ENCODE measurements at places on chromosomes 3 and 15.
A peak's percentile ranks its signal among the peaks of the same experiment; 100 is the strongest.

GRCh38 chr15:41096178-41096577, 19.9 kb downstream of the INO80 start:
- no peak for DNase-seq

DNA sequence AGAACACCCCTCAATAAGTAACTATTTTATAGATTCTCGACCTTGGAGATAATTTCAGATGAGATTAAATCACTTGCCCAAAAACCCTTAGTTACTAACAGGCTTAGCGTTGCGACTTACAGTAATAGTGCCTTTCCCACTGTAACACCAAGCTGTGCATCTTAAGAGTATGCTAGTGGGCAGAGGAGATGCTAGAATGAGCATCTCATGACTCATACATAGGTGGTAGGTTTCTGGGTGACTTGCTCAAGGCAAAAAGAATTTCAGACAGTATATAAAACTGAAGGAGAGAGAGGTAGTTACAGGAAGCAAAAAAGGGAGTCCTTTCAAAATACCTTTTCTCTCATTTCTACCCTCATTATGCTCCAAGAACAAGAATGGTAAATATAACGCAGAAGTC, 3.9 kb downstream of the KATNBL1 start:
- no peak for DNase-seq

GRCh38 chr3:70757658-70758057, 445.2 kb upstream of the MDFIC2 start:
- DNase-seq, result no peak

DNA sequence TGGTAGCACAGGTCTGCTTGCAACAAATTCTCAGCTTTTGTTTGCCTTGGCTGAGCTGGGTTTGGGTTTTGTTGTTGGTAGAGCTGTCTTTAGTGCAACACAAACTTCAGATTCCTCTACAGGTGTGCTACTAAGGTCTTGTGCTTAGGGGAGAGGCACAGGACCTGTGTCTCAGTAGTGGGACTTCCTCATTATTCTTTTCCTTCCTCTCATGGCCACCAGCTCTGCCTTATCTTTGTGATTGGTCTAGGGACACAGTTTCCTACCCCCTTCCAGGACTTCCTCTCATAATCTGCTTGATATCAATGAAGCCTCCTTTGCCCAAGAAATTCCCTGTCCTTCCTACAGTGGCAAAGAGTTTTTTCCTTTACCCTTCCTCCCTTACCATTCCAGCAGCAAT, 24.9 kb upstream of the DNAAF4 start:
- DNase-seq, result no peak

DNA sequence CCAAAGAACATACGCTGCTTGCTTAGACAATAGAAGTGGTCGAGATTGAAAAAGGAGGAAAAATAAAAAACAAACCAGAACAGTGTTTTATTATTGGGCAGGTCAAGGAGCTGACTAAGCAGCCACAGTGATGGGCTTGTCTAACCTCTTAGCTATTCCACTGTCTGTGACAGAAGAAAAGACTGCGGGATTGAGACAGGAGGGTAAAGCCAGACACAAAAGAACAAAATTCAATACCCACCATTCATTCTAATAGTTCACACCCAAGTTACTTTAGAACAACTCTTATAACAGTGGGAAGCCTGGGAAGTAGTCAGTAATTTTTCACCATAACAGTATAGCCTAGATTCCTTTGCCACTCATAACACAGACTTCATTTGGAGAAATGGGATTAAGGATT, 435.4 kb downstream of the MFSD1 start:
- no peak for DNase-seq

- DNase-seq, result no peak
Observed at GRCh38 chr15:64950888-64951287, 38.8 kb downstream of the SPG21 start.

- no peak for DNase-seq
Observed at GRCh38 chr3:8319935-8320634, 181.5 kb upstream of the LMCD1 start.

GRCh38 chr15:90648137-90649070, 68.7 kb upstream of the BLM start:
- DNase-seq, result peak; percentile 19

DNA sequence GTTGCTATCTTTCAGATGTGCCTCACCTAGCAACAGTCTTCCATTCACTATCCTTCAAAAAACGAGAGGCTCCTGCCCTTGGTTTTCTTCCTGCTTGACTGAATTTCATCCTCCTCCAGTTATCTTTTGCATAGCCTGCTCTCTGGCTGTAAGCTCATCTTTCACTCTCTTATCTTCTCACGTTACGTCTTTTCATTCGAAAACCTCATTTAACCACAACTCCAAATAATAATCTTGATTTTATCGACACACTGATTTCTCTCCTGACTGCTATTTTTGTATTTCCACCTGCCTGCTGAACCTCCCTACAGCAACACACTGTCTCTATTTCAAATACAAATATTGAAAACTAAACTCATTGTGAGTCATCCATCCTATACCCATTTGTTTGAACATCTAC, 230.7 kb upstream of the TMC3 start:
- DNase-seq, result no peak

GRCh38 chr15:40085266-40085665, 23.4 kb downstream of the BMF start:
- no peak for DNase-seq

- DNase-seq, result no peak
Observed at GRCh38 chr15:98881526-98882520, 125.8 kb downstream of the PGPEP1L start.

DNA sequence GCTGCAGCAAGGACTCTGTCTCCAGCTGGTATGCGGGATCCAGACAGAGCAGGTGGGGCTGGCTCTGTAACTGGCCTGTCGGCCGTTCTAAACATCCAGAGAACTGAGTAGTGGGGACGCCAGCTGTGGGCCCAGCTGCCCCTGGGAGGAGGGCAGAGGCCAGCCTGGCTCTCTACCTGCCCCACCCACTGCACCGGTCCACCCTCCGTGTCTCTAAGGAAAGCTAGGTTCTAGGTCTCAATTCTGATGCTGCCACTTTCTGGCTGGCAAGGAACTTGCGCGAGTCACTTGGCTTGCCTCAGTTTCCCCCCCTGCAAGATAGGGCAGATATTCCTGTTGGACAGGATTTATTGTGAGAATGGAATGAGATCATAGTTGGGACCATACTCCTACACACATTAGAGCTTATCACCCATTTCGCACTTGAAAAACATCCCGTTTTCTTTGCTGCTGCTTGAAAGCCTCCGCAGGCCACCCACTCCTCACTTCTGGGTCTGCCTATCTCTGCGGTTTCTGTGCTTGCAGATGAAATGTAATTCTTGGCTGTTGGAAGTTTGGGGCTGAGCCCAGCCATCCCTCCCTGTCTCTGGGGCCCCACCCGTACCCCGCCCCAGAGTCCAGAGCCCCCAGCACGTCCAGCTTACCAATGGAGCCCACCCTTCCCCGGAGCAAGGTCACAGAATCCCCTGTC, 65.8 kb downstream of the IQSEC1 start:
- no peak for DNase-seq

DNA sequence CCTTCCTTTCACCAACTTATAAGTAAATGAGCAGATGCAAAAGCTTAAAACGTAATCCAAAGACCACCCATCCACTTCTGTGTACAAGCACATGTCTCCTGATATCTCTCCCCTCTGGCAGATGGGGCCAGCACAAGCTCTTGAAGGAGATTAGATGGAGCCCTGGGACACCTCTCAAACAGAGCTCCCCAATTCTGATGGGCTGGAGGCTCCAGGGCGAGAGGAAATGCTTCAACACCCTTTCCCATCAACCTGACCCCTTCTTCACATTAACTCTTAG, 73.2 kb downstream of the MB21D2 start:
- no peak for DNase-seq

GRCh38 chr3:3184876-3185275, 5.4 kb upstream of the CRBN start:
- no peak for DNase-seq

GRCh38 chr15:31275331-31276262, 51.0 kb upstream of the KLF13 start:
- no peak for DNase-seq

- no peak for DNase-seq
Observed at GRCh38 chr3:156507285-156507684, 47.6 kb downstream of the SSR3 start.

GRCh38 chr3:88013592-88013991, 45.2 kb downstream of the CGGBP1 start:
- no peak for DNase-seq

- DNase-seq, result no peak
Observed at GRCh38 chr3:21893242-21893641, 142.2 kb upstream of the ZNF385D start.

DNA sequence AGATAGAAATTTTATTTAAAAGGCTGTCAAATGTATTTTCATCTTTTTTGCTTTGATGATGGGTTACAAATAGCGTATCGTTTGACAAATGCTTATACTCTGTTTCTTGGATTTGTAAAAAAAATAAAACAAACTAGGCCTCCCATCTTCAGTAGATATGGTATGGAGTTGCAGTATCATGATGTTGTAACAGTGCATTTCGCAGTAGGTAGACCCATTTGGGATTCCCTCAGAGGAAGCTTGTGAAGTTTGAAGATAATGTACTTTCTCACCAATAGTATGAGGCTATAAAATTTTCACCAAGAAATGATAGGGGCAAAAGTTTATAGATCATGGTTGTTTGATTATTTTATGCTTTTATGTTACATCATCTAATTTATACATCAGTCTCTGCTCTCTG, 10.8 kb downstream of the MBNL1 start:
- no peak for DNase-seq

- DNase-seq, result no peak
Observed at GRCh38 chr3:43153216-43154083, 47.6 kb upstream of the POMGNT2 start.

- DNase-seq, result no peak
Observed at GRCh38 chr15:88909956-88910831, 3.0 kb downstream of the MFGE8 start.

GRCh38 chr15:73839699-73840377, 33.5 kb upstream of the TBC1D21 start:
- no peak for DNase-seq

GRCh38 chr3:2822611-2823010, 287.6 kb downstream of the IL5RA start:
- no peak for DNase-seq

- DNase-seq, result no peak
Observed at GRCh38 chr3:193660171-193660570, 67.2 kb downstream of the OPA1 start.

GRCh38 chr15:80758130-80758745, 20.9 kb upstream of the CEMIP start:
- no peak for DNase-seq

- no peak for DNase-seq
Observed at GRCh38 chr3:127694467-127695215, 21.9 kb downstream of the ABTB1 start.

- no peak for DNase-seq
Observed at GRCh38 chr15:23532024-23532423, 33.5 kb upstream of the MKRN3 start.

DNA sequence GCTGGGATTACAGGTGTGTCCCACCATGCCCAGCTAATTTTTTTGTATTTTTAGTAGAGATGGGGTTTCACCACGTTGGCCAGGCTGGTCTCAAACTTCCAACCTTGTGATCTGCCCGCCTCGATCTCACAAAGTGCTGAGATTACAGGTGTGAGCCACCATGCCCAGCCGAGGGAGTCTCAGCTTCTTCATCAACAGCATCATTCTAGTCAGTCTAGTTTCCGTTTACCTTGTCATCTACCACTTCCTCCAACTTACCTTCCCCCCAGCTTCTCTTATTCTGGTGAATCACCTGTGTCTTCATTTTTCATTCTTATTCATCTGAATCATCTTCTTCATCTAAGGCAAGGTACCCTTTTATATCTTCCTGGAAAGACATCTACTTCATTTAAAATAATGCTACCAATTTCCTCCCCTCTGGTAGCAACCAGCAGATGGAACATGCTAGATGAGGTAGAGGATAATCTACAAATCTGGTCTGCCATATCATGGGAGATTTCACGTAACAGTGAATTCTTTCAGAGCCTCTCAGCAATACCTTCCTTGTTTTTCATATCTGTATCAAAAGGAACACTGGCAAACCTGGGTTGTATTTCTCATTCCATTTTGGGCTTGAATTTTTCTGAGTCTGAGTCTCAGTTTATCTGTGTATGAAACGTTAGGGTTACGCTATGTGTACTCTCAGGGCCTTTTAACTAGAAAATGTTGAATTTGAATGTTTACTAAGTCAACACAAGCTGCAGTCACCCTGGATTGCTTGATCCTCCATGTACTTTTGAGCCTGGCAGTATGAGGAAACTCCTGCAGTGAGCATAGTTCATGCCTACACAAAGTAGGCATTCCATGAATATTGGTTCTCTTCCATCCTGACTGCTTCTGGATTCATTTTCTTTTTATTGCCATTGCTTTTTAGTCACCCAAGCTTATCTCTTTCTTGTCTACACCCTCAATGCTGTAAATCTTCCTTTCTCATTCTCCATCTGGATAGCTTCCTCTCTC, 16.8 kb downstream of the LPP start:
- DNase-seq, result peak; percentile 44

DNA sequence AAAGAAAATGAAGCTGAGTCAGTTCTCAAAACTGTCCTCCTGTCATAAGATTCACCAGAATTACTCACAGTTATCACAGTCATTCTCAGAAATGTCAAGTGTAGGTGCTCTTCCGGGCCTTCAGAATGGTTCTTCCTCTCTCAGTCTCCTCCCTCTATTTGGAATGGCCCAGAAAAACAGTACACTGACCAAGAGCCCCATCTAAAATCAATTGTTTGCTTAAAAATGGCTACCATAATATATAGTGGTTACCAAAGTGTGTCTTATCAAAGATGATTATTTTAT, 99.8 kb downstream of the MECOM start:
- DNase-seq, result no peak

DNA sequence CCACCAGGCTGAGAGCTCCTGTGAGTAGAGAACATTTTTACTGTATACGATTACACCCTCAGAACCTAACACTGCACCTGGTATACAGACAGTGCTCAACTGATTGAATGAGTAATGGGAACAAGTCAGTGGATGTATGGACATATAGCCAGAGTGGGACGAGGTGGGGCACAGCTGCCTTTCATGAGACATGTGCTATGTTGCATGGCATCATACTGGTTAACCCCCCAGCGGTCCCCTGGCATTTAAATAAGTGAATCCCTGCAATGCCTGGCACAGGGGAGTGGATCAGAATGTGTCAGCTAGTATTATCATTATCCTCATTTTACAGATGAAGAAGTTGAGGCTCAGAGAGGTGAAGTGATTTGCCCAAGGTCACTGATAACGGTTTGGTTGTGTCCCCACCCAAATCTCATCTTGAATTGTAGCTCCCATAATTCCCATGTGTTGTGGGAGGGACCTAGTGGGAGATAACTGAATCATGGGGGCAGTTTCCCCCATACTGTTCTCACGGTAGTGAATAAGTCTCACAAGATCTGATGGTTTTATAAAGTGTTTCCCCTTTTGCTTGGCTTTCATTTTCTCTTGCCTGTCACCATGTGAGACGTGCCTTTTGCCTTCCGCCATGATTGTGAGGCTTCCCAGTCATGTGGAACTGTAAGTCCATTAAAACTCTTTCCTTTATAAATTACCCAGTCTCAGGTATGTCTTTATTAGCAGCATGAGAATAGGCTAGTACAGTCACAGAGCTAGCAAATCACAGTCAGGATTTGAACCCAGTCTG, 56.0 kb upstream of the ATP2B2 start:
- no peak for DNase-seq
